Stimulated activated CD8-positive, alpha-beta memory T cell treated with anti-CD3 and anti-CD28 coated beads, Interleukin-7, amount 100 ng/mL, for 1 hour (primary cell): ENCODE measurements at places on chromosomes 1 and 21.

GRCh38 chr1:43279161-43279560 lies 6.2 kb downstream of the C1orf210 start:
- DNase-seq = no peak

DNA sequence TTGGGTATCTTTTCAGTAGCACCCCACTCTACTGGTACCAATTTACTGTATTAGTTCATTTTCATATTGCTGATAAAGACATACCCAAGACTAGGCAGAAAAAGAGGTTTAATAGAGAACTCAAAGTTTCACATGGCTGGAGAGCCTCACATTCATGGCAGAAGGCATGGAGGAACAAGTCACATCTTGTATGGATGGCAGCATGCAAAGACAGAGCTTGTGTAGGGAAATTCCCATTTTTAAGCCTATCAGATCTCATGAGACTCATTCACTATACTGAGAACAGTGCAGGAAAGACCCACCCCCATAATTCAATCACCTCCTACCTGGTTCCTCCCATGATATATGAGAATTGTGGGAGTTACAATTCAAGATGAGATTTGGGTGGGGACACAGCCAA lies 878.6 kb upstream of the ADGRL4 start:
- no peak for DNase-seq

DNA sequence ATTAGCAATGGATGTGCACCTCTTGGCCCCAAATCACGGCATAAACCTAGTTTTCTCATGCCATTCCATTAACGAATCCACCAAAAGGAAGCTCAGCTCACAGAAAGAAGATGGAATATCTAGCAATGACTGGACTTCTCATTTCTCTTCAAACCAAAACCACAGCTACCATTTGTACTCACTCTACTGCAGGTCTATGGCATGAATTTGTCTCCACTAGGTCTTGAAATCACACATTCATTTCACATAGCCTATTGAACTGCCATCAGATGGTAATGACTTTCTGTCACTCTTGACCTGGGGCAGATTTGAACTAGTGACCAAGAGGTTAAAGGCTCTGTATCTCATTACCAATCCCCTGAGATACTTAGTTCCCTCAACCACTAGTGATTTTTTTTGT lies 382.7 kb downstream of the DPYD start:
- no peak for DNase-seq

DNA sequence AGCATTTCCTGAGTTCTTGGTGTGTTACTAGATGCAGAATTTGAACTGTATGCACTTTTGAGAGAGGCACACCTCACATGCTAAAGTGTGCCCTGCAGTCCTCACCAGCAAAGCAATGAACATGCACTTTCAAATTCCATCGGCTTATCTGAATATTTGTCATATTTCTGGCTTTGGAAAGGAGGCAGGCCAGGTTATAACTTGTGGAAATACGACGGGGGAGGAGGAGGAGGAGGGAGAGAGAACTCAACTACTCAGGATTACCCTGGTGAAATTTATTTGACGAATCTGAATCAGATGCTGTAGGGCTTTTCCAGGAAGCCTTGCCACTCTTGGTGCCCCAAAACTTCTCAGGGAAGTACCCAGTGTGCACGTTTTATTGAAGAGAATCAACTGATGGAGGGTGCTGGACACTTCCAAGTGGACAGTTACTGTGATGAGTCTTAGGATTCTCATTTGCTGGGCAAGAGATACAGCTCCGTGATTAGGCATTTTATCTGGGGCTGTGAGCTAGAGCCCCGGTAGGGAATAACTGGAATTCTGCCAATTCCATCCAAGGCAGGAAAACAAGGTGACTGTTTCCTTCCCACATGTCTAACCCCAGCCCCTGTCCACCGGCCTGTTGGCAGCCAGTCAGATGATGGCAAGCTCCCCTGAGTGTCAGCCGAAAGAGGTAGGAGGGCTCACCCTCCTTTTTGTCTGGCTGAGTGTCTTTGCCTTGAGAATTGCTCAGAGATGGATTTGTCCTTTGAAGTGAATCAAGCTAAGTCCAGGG lies 3.8 kb downstream of the PDPN start:
- DNase-seq = no peak

GRCh38 chr1:66648901-66649595 lies 103.2 kb upstream of the DYNLT5 start:
- no peak for DNase-seq

- no peak for DNase-seq
Measured at GRCh38 chr21:34913811-34914210, 135.3 kb downstream of the RUNX1 start.

- DNase-seq = peak; percentile 7
Measured at GRCh38 chr1:58781541-58782177, 2.2 kb downstream of the JUN start.

GRCh38 chr1:148263128-148263905 lies 111.2 kb upstream of the NBPF11 start:
- DNase-seq = peak; percentile 22
